Transverse colon (tissue), 4 donors: ENCODE measurements at places on chromosomes 7 and 10. TPM values are rescaled to one million over a fixed set of nuclear protein-coding genes. Genes with fewer than 3 reads are reported as not detected.

GRCh38 chr7:6284461-6285360 is 12.3 kb upstream of the CYTH3 start:
- DNase-seq = no peak

NOLC1 gene
- 119 TPM for total RNA-seq

GRCh38 chr7:107563081-107563774 is 492 bp downstream of the COG5 start:
- no peak for DNase-seq

- no peak for DNase-seq
Observed at GRCh38 chr10:22486431-22486830, 141.1 kb downstream of the SPAG6 start.

DNA sequence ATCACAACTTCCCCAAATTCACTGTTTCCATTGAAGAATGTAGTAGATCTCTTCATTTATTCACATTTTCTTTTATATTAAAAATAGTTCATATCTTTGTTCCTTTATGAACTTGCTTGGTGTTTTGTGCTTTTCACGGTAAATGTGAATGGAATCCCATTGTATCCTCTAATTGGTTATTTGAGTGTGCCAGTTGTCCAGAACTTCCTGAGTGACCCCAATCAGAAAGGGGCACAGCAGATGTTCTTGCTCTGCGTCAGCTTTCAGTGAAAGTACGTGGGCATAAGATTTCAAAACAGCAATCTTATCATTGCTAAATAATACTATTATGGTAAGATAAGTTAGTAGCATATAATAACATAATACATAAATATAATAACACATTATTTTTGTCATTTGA is 47.0 kb downstream of the PTPRZ1 start:
- DNase-seq = no peak

FAM3C gene
- total RNA-seq = 34.2 TPM

- no peak for DNase-seq
Observed at GRCh38 chr7:3780525-3780924, 479.5 kb downstream of the SDK1 start.
